ENCODE measurements at places on chromosomes 3 and 15. TPM values are rescaled to one million over a fixed set of nuclear protein-coding genes. Genes with fewer than 3 reads are reported as not detected.

GRCh38 chr15:52348056-52348745 lies 52.6 kb upstream of the MYO5C start:
- DNase-seq, result no peak

DNA sequence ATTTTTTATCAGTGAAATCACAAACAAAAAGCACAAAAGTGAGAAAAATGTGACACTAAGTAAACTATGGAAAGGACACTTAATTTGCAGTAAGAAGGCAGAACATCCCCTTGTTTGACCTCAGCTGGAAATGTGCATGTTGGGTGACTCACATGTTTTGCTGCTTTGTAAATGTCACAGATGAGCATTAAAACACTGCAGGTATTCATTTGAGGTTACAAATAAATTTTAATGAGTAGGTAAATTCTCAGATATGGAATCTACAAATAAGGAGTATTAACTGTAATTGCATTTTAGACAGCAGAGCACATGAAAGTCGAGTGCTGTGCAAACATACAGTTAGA lies 20.3 kb downstream of the CHMP2B start:
- DNase-seq, result no peak

DNA sequence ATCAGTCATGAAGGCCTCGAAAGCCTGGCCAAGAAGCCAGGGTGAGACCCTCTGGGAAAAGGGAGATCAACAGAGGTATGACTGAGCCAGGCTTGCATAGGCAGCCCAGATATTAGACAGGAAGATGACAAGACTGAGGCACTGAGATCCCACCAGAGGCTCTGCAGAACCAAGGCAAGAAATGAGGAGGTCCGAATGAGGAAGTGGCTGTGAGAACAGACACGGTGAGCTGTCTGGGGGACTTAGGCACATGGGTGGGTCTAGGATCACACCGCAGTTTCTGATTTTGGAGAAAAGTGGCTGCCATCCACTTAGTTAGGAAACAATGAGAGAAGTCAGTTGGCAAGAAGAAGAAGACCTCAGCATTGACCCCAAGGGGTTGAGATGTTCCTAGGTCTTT lies 31.5 kb upstream of the PRSS50 start:
- no peak for DNase-seq

DNA sequence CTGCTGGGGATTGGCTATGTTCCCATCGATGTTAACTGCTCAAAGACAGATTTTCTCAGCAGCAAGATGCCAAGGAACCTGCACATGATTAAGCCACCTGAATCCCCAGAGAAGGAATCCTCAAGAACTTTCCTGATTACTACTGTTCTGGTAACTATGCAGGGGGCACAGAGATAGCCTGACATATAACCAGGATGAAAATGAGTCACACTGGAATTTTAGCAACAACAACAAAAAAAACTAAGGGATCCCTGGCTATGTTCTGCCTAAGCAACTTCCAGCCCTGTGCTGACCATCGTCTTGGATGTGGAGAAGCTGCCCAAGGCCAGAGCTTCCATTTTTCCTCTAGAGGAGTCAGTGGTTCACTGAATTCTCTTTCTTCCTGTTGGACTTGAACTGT lies 13.8 kb downstream of the RIOX2 start:
- DNase-seq, result no peak

DNA sequence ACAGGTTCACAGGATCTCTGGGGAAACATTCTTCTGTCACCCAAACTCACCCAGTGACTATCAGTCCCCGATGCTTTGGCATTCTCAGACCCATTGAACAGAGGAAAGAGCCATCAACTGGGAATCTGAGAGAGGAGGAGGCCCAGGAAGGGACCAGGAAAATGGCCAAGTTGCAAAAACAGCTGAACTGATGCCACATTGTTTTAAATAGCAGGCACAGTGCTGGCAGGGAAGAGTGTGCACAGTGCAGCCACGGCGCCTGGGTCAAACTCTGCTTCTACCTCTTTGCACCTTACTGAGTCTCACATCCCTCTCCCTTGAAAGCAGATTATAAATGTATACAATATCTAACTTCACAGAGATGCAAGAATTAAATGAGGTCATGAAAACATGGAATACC lies 66.4 kb downstream of the SRGAP3 start:
- DNase-seq, result no peak

Gene SI
- not detected for total RNA-seq

Gene GPR62
- not detected for total RNA-seq

Gene BDH1
- 55.1 TPM for total RNA-seq

Data from PC-9 (cell line).